GM23338 (cell line): ENCODE measurements at places on chromosomes 12 and 14. TPM values are rescaled to one million over a fixed set of nuclear protein-coding genes. Genes with fewer than 3 reads are reported as not detected.

Gene BHLHE41
- 1.6 and 3.7 TPM in 2 replicates for total RNA-seq

Gene KRT85
- total RNA-seq, result not detected in 2 replicates

Gene TAS2R13
- 3.6 and 6.1 TPM in 2 replicates for total RNA-seq

Gene NEUROD4
- 0.07 TPM in 1 of 2 replicates, not detected in the other for total RNA-seq

Gene IFI27
- 0.23 and 0.49 TPM in 2 replicates for total RNA-seq

Gene TPPP2
- total RNA-seq, result not detected in 2 replicates

Gene SERPINA9
- not detected in 2 replicates for total RNA-seq

Gene PTGDR
- total RNA-seq, result 0.23 TPM in 1 of 2 replicates, not detected in the other

Gene ERP29
- 90.7 and 91.1 TPM in 2 replicates for total RNA-seq

Gene UNC119B
- total RNA-seq, result 48.2 and 51.3 TPM in 2 replicates

Gene TEX22
- total RNA-seq, result 0.21 and 0.54 TPM in 2 replicates

Gene ADAMTS20
- 8.7 and 9.3 TPM in 2 replicates for total RNA-seq

Gene TRPV4
- 1.0 and 1.1 TPM in 2 replicates for total RNA-seq

Gene GALNT4
- total RNA-seq, result 2.4 and 3.0 TPM in 2 replicates

Gene LGR5
- 0.17 and 0.66 TPM in 2 replicates for total RNA-seq

Gene CLMN
- 5.2 and 5.7 TPM in 2 replicates for total RNA-seq

Gene SMARCC2
- total RNA-seq, result 40.4 and 44.5 TPM in 2 replicates

Gene IL26
- total RNA-seq, result not detected in 2 replicates

Gene LRRC43
- not detected in 2 replicates for total RNA-seq
